Activated CD8-positive, alpha-beta T cell treated with anti-CD3 and anti-CD28 coated beads, Interleukin-2, amount 10 ng/mL, durations not matched to agents 7 days and 5 days (primary cell): ENCODE measurements at places on chromosomes 6 and 20.

- no peak for DNase-seq
Measured at GRCh38 chr20:11274141-11274594, 600.4 kb upstream of the JAG1 start.

- DNase-seq, result no peak
Measured at GRCh38 chr6:103284835-103285234, 1574.9 kb downstream of the HACE1 start.

DNA sequence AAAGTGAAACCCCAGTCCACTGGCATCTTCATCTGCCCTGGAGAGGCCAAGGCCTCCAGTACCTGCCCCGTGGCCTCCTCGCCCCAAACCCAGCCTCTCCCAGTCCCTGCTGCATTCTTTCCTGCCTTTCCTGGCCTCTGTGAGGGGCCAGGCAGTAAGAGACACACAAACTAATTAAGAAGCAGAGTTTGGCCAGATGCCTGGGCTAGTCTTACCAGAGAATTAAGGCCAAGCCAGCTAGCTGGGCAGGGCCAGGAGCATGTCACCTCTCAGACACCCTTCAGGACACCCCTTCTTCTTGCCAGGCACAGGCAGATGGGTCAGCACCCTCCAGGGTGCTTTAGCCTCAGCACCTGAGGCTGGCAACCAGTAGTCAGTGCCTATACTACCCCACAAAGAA is 2.4 kb downstream of the MDGA1 start:
- no peak for DNase-seq

- no peak for DNase-seq
Measured at GRCh38 chr6:44572346-44572745, 184.8 kb downstream of the CDC5L start.

DNA sequence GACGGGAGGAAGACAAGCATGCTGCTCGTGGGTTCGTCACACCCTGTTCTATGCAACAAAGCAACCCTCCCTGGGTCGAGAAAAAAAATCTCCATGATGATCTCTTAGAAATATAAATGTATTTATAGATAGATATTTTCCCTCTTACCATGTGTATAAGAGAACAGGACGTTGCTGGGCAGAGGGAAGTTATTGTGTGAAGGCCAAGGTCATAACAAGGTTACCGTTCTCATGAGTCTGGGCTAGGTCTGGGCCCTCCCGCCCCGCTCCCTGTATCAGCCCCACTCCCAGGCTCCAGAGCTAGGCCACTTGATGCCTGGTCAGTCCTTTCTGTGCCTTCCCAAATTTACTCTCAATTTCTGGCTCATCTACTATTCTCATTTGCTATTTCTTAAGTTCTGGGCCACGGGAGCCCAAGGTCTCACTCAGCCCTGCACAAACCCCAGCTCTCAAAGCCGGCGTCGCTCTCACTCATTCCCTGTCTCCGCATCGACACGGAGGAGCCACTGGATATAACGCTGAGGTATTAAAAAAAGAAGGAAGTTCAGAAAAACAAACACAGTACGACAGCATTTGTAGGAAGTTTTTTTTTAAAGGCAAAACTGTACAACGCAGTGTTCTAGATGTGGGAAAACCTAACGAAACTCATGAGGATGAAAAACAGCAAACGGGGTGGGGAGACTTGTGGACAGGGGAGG is 96.8 kb downstream of the PSMG4 start:
- no peak for DNase-seq

DNA sequence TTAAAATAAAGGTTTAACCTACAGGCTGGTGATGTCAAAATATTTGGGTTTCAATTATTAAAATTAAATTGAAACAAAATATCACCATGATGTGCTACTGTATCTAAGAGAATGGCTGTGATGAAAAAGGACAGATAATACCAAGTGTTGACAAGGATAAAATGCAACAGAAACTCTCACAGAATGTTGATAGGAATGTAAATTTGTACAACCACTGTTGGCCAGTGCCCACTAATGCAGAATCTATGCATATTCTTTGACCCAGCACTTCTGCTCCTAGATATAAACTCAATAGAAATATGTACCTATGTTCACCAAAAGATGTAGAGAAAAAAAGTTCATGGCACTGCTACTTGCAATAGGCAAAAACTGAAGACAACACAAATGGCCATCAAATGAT is 41.1 kb upstream of the BTBD3 start:
- no peak for DNase-seq

- DNase-seq, result no peak
Measured at GRCh38 chr6:140311146-140311545, 936.7 kb upstream of the CITED2 start.

- DNase-seq, result no peak
Measured at GRCh38 chr6:128632131-128632530, 111.7 kb upstream of the PTPRK start.

- no peak for DNase-seq
Measured at GRCh38 chr20:49579874-49580812, 12.2 kb upstream of the PTGIS start.

DNA sequence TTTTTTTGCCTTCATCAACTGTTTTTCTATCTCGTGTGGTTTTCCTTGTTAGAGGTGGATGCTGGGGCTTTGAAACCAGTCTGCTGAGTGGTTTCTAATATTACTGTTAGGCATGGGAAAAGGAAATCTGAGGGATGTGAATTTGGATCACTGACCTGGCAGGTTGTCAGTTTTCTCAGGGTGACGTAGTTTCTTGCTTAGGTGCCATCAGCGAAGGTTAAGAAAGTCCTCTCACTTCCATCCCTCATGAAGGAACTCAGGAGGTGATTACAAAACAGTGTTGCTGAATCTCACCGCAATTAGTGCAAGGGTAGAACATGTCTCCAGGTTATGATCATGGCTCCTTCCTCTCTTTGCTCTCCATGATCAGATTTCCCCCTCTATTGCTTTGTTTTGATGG is 135.9 kb downstream of the SOX4 start:
- no peak for DNase-seq

- no peak for DNase-seq
Measured at GRCh38 chr6:73207221-73207837, 18.0 kb downstream of the KHDC1L start.
